Activated CD8-positive, alpha-beta T cell treated with anti-CD3 and anti-CD28 coated beads, Interleukin-2, amount 10 ng/mL, durations not matched to agents 7 days and 5 days (primary cell): ENCODE measurements at places on chromosomes 7 and 10. TPM values are rescaled to one million over a fixed set of nuclear protein-coding genes. Genes with fewer than 3 reads are reported as not detected.

- peak; percentile 22 for DNase-seq
These were observed 876 bp downstream of the DNAH11 start for GRCh38 chr7:21543528-21544302.

DNA sequence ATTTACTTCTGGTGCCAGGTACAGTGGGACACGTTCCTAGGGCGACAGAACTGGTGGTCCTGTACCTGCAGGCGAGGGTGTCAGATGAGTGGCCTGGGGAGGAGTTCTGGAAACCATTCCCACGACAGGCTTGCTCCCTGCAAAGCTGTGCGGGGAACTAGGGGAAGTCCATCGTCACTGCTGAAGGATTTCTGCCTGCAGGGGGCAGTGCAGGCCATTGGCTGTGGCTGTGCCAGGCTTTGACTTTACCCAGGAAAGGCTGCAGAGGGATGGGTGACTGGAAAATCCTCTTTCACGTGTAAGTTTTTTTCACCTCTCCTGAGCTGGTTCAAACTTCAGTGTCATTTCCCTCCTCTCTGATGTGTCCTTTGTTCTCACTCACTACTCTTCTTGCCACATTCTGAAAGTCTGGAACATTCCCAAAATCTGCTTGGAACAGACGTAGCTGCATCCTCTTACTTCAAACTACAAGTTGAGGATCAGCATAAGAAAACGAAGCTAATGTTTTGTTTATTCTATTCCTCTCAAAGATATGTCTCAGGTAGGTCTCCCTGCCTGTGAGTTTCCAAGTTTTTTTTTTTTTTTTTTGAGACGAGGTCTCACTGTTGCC is 126.5 kb downstream of the SH2D4B start:
- DNase-seq = peak; percentile 58

- DNase-seq = no peak
These were observed 1.4 kb downstream of the KCNH2 start for GRCh38 chr7:150976529-150977381.

GRCh38 chr10:87763086-87763861 is 54.8 kb downstream of the ATAD1 start:
- no peak for DNase-seq

The STEAP4 gene
- total RNA-seq = not detected

The VENTX gene
- total RNA-seq = not detected

The GALNT17 gene
- not detected for total RNA-seq
